ENCODE measurements at places on chromosomes 7 and 10. TPM values are rescaled to one million over a fixed set of nuclear protein-coding genes. Genes with fewer than 3 reads are reported as not detected.

The CTAGE4 gene
- 19.3 TPM for polyA plus RNA-seq

The CUZD1 gene
- 2.0 TPM for polyA plus RNA-seq

The HYAL4 gene
- polyA plus RNA-seq: 0.32 TPM

The BLNK gene
- 38.5 TPM for polyA plus RNA-seq

The ZNF853 gene
- polyA plus RNA-seq: 15.0 TPM
